ENCODE measurements at places on chromosomes 2 and 18. TPM values are rescaled to one million over a fixed set of nuclear protein-coding genes. Genes with fewer than 3 reads are reported as not detected.

LIMS1 gene
- total RNA-seq, result 101 TPM

DNA sequence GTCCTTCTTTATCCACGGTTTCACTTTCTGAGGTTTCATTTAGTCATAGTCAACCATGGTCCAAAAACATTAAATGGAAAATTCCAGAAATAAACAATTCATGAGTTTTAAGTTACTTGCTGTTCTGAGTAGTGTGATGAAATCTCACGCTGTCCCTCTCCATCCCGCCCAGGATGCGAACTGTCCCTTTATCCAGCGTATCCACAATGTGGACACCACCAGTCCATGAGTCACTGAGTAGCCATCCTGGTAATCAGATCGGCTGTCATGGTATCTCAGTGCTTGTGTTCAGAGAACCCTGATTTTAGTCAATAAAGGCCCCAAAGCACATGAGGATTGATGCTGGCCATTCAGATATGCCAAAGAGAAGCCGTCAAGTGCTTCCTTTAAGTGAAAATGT is 3.7 kb downstream of the SP140L start:
- H3K27ac ChIP-seq, result no peak overlapping the region
- no peaks in the 10 kb centered on the region for H3K36me3 ChIP-seq
- H3K4me1 ChIP-seq, result peaks cover 11% of the 10 kb centered on the region
- no peak overlapping the region for H3K4me3 ChIP-seq

ASTL gene
- total RNA-seq, result 0.18 TPM

- H3K4me1 ChIP-seq, result no peaks in the 10 kb centered on the region
- DNase-seq, result no peak
- no peak within 1 kb of the TSS for H3K4me3 ChIP-seq
- no peaks in the 10 kb centered on the region for H3K27me3 ChIP-seq
- H3K27ac ChIP-seq, result no peak within 1 kb of the TSS
Measured at GRCh38 chr2:202072737-202073401, at the start of gene KIAA2012. TSS of gene KIAA2012 (plus strand) at chr2:202073255. CDS start at chr2:202073628, 373 bp downstream.

DNA sequence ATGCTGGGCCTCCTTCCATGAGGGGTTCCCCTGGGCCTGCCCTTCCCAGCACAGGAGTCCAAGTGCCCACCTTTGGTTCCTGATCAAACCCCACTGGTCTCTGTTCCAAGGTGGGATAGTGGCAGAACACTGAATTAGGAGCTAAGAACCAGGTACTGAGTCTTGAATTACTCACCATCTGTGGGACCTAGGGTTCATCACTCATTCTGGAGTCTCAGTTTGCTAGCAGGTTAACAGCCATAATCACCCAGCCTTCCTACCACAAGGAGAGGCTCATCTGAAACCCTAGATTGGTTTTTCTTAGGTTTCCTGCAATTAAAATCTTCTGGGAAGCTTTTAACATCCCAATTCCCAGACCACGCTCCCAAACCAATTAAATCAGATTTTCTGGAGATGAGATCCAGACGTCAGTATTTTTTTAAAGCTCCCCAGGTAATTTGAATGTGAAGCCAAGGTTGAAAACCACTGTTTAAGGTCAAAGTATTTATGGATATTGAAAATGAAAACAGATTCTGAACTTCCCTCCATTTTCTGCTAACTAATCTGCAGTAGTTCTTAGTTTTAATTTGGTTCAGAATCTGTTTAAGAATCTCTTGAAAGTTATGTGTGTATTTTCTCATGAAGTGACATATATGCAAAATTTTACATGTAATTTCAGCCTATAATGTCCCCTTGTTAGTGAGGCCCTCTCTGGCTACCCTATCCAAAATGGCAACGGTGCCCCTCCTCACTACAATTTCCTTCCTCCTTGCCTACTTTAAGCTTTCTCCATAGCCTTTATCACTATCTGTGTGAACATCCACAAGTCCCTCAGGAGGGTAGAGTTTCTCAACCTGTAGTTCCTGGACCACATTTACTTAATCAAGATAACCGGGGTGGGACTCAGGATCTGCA is 166.5 kb upstream of the CXCR4 start:
- H3K27me3 ChIP-seq, result no peaks in the 10 kb centered on the region
- no peak overlapping the region for H3K27ac ChIP-seq
- H3K4me1 ChIP-seq, result no peaks in the 10 kb centered on the region
- H3K4me3 ChIP-seq, result no peak overlapping the region

LHCGR gene
- total RNA-seq, result not detected

ONECUT2 gene
- 0.59 TPM for total RNA-seq

- H3K27ac ChIP-seq, result no peak overlapping the region
- no peak overlapping the region for H3K4me3 ChIP-seq
- no peaks in the 10 kb centered on the region for H3K27me3 ChIP-seq
- no peaks in the 10 kb centered on the region for H3K36me3 ChIP-seq
Measured at GRCh38 chr2:201984333-201984732, 49.3 kb upstream of the FZD7 start.

ABCG8 gene
- total RNA-seq, result 0.03 TPM

DNA sequence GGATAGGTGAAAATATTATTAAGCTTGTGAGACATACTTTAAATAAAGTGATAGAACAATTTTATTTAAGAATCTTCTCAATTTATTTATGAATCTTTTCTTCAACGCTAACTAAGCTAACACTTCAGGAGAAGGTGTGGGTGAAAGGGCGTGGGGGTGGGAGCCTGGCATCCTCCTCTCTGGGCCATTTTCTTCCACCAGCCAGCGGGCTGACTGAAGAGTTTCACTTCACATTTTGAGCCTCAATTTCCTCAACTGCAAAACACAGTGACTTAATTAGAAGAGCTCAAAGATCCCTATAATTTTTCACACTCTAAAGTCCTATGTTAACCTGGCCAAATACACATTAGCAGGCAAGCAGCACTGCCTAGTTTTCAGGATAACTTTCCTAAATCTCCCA is 94.8 kb downstream of the FTCDNL1 start:
- H3K27me3 ChIP-seq, result peaks cover 5% of the 10 kb centered on the region
- H3K4me1 ChIP-seq, result no peaks in the 10 kb centered on the region
- H3K4me3 ChIP-seq, result no peak overlapping the region
- no peak overlapping the region for H3K27ac ChIP-seq
- H3K36me3 ChIP-seq, result no peaks in the 10 kb centered on the region
- no peak for DNase-seq

DNA sequence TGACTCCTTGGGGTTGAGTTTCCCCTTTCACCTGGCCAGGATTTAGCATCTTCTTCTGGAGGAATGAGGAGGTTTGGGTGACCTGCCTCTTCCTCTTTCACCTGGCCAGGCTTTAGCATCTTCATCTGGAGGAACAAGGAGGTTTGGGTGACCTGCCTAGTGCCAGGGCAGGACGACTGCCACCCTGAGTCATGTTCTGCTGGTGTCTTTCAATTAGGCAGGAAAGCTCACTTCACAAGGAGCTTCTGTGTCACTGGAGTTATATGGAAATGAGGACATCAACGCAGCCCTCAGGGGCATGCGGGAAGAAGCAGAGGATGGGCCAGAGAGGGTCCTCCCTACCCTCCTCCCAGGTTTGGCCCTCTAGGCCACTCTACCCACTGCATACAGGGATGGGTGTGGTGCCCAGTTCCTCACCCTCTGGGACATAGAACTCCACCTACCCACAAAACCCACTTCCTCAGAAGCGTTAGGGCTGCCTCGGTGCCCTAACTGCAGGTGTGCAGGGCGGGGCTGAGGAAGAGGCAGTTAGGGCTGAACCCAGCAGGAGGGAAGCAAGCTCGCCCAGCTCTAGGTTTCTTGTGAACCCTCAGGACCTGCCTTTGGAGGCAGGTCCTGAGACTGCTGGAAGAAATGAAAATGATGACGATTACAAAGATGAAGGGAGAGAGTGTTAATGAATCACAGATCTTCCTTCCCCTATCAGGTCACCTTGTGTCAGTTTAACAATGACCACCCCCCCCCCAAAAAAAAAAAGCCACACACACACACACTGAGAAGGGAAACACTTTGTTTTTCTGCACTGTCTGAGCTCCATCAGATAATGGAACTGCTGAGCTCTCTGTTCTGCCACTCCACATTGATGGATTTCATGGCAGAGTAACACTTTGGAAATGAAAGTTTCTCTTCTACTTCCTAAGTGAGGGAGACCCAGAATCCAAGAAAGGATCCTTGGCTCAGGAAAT is 71.0 kb downstream of the ARL4C start:
- H3K36me3 ChIP-seq, result no peaks in the 10 kb centered on the region
- H3K4me1 ChIP-seq, result peaks cover 17% of the 10 kb centered on the region
- no peaks in the 10 kb centered on the region for H3K27me3 ChIP-seq
- peak overlapping the region; percentile 69 for H3K27ac ChIP-seq
- H3K4me3 ChIP-seq, result no peak overlapping the region
- no peak for DNase-seq

GRCh38 chr2:239318151-239318611 is 82.6 kb downstream of the HDAC4 start:
- H3K27me3 ChIP-seq, result no peaks in the 10 kb centered on the region
- no peak for DNase-seq
- no peak overlapping the region for H3K4me3 ChIP-seq

- no peaks in the 10 kb centered on the region for H3K4me1 ChIP-seq
- H3K4me3 ChIP-seq, result peak within 1 kb of the TSS; percentile 47
- peaks cover 42% of the 10 kb centered on the region for H3K27me3 ChIP-seq
Measured at GRCh38 chr2:210224941-210225672, at the start of gene ACADL. TSS of gene ACADL (minus strand) at chr2:210225447. CDS start at chr2:210225263, 184 bp downstream.

GRCh38 chr2:23385351-23385747 is 370 bp downstream of the KLHL29 start:
- H3K4me1 ChIP-seq, result peaks cover 11% of the 10 kb centered on the region
- H3K27ac ChIP-seq, result no peak overlapping the region
- peak overlapping the region; percentile 60 for H3K4me3 ChIP-seq
- peaks cover 6% of the 10 kb centered on the region for H3K27me3 ChIP-seq
- no peak for DNase-seq

GPBAR1 gene
- 0.18 TPM for total RNA-seq

- H3K4me1 ChIP-seq, result no peaks in the 10 kb centered on the region
- no peaks in the 10 kb centered on the region for H3K36me3 ChIP-seq
- DNase-seq, result no peak
- H3K27ac ChIP-seq, result no peak overlapping the region
Measured at GRCh38 chr18:59659508-59660170, 37.6 kb downstream of the CCBE1 start.
